IPS-NIHi11 (cell line): ENCODE measurements at places on chromosomes 13 and 19.

GRCh38 chr19:34489175-34489574 is 7.6 kb downstream of the WTIP start:
- DNase-seq, result no peak

GRCh38 chr19:3683405-3684053 is 16.7 kb downstream of the PIP5K1C start:
- peak; percentile 89 for DNase-seq

DNA sequence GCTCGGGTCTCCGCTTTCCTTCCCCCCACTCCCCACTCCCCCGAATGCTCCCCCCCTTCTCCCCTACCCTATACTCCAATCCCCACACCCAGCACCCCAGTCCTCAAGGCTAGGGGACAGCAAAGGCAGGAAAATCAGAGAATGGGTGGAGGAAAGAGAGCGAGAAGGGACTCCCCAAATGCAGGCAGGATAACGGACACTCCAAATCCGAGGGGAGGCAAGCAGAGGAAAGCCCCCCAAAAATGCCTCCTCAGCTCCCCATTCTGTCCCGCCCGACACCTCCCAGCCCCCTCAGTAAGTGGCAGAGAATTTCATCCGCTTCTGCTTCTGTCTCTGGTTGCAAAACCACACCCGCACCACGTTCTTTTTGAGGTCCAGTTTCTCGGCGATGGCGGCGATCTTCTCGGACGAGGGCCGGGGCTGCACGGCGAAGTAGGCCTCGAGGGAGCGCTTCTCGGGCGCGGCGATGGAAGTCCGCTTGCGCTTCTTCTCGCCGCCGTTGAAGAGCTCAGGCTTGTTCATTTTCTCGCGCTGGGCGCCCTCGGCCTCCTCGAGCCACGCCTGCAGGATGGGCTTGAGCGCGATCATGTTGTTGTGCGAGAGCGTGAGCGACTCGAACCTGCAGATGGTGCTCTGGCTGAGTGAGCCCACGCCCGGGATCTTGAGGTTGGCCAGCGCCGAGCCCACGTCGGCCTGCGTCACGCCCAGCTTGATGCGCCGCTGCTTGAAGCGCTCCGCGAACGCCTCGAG is 2.1 kb downstream of the POU4F1 start:
- DNase-seq, result no peak

DNA sequence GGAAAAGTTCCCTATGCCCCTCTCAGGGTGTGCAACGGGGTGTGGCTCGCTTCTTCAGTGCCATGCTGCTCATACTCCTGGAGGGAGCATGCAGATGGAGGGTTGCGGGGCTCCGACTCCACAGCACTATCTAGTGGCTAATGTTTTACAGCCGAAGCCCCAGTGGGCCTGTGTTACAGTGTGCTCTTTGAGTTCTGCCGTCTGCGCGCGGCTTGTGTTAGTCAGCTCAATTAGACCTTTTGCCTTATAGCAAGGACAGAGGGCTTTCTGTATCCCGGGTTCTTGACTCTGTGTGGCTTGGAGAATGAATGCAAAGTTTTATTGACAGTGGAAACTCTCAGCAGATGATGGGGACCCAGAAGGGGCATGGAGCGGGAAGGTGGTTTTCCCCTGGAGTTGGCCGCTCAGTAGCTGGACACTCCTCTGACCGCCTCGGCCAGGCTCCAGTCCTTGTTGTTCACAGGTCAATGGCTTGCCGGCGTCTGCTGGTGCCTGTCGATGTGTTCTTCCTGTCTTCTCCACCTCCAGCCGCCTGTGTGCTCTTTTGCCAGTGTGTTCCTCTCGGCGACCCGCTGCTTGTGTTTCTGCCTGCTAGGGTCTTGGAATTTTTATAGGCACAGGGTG is 383.4 kb downstream of the LMO7 start:
- DNase-seq, result peak; percentile 32

DNA sequence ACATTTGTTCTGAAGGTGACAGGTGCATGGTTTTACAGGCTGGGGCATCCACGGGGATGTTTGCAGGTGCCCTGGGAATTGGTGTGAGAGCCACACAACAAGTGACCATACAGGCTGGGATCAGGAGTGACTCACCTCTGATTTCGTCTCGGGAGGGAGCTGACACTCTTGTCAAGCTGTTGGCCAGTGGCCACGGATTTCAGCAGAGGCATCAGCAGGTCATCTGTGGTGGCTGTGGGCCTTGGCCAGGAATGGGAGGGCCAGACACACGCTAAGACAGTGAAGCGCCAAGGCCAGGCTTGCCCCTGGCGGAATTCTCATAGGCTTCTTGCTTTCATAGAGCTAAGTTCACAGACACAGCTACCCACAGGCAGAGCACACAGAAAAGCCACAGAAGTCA is 108.6 kb downstream of the HSPH1 start:
- no peak for DNase-seq

GRCh38 chr19:14248578-14249011 is 42.6 kb upstream of the ADGRL1 start:
- DNase-seq, result peak; percentile 66

GRCh38 chr13:101869553-101869952 is 417.1 kb downstream of the ITGBL1 start:
- DNase-seq, result no peak

DNA sequence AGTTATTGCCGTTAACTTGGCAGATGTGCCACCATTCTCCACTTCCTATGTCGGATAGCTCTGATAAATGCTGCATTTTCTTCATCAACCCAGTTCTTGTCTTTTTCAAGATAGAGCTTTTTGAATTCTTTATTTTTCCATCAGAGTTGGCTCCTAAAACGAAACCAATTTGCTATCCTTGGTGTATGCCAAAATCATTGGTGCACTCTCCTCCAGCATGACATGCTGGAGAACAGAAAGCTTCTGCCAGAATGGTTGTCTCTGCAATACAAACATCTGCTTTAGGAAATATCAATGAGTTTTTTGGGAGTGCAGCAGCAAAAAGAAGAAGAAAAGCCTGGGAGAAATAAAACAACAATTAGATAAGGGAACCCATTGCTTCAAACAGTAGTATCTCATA is 124.2 kb downstream of the CDK8 start:
- no peak for DNase-seq

DNA sequence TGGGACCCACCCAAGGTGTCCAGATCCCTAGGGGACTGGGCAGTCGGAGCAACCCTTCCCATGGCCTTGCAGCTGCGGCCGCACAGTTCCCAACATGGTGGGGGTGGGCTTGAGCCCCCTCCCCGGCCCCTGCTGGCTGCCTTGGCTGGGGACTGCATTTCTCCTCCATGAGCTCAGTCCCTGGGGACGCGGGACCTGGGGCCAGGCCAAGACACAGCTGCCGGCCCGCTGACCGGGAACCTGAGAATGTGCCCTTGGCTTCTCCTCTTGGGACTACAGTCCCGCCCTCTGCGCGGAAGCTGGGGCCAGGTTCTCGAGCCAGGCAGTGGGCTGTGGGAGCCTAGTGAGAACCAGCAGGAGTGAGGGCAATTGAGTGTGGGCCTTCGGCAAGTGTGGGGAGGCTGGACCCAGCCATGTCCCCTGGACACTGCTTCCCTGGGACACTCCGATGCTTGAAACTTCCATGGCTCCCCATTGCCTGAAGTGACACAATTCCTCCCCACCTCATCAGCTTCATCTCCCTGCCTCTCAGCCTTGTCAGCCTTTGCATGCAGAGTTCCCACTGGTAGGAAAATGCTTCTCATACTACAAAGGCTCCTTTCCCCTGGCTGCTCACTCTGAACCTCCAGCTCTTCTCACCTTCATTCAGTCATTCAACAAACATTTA is 13.1 kb upstream of the NOTCH3 start:
- DNase-seq, result no peak

GRCh38 chr13:50446611-50447010 is 396.9 kb downstream of the DLEU7 start:
- DNase-seq, result no peak

DNA sequence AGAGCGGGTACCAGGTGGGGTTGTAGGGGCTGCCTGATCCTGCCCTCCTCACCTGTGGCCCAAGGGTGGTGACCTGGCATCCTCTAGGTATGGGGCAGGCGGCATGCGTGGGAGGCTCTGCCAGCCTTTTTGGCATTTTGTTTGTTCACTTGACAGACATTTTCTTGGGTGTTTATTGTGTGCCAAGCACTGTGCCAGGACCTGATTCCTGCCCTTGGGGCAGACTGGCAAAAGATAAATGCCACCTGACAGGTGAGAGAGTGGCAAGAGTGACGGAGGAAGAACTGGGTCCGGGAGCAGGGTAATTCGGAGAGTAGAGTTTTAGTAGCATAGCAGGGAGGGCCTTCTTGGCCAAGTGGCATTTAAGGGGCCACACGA is 6.0 kb downstream of the RAB11B start:
- DNase-seq, result no peak

DNA sequence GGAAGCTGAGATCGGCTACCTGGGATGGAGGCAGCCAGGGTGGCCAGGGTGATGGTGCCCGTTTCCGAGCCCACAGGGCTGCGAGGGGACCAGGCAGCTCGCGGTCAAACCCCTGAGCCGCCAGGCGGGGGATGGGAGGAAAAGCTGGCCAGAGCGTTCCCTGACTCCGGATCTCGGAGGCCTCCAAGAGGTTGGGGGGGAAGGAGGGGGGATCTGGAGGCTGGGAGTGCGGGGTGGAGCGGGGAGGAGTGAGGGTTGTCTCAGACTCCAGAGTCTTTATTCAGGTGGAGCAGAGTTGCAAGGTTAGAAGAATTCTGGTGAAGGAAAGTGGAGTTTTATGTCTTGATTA is 1.1 kb downstream of the CACNG7 start:
- DNase-seq, result peak; percentile 72

- no peak for DNase-seq
Measured at GRCh38 chr19:31641591-31641990, 292.4 kb upstream of the TSHZ3 start.

DNA sequence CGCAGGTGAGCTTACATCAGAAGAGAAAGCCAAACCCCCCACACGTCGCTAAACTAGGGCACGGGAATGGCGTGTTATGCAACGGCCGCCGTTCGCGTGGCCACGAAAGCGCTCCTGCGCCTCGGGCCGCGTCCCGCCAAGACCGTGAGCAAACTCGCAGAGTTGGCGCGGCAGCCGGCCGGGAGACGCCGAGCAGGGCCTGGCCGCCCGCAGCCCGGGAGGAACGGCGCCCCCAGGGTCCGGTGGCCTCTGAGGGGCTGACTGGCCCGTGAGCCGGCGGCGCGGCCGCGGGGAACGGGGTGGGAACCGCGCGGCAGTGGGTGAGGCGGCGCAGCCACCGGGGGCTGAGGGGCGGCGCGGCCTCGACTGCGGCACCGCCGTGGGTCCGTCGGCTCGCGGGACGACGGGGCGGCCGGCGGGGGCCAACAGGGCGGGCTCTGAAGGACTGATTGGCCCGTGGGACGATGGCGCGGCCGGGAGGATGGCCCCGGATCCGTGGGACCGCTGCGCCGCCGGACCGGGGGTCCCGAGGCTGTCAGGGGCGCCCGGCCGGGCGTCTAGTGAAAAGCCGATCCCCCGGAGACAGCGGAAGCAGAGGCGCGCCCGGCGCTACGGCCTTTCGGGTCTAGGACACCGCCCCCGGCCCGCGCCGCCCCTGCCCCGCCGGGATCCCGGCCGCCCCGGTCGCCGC is 903 bp downstream of the LATS2 start:
- peak; percentile 30 for DNase-seq

GRCh38 chr13:43166644-43167457 is 143.5 kb downstream of the DNAJC15 start:
- DNase-seq, result no peak

GRCh38 chr19:55156202-55157063 is 1.1 kb downstream of the TNNI3 start:
- peak; percentile 94 for DNase-seq

DNA sequence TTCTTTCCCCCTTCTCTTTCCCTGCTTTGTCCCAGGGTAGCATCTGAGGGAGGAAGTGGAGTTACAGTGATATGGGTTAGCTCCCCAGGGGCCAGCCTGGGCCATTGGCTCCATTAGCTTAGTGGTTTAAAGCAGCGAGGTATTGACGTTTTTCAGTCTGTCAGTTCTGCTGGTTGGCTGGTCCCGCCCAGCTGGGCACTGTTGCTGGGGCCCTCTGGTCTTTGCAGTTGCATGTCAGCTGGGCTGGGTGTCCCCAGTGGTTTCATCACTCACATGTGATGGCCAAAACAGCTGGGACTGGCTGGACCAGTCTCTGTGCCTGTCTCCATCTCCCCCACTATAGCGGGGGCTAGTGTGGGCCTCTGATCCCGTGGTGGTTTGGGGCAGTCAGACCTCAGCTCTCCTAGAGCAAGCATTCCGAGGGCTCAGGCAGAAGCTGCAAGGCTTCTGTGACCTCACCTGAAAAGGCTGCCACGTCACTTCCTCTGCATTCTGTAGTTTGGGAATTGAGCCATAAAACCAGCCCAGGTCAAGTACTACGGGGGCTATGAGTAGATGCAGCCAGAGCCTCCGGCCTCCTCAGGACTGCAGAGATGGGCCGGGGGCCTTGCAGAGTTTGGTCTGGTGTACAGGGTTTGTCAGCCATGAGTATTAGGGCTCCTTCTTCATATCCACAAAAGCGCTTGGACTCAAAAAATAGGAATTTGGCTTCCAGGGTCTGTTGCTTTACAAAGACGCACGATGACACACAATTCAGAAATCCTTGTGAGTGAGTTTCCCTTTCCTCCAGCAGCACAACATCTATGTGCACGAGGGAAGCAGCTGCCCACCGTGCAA is 30.0 kb downstream of the TSSK6 start:
- DNase-seq, result no peak
